Cerebellar nuclear complex (tissue), 1 donor: ENCODE measurements at places on chromosomes 2 and 18.

- DNase-seq: no peak
These were observed 11.7 kb downstream of the CABLES1 start for GRCh38 chr18:23146861-23147469.

- DNase-seq: no peak
These were observed 6.3 kb upstream of the ADGRF3 start for GRCh38 chr2:26352892-26353291.

DNA sequence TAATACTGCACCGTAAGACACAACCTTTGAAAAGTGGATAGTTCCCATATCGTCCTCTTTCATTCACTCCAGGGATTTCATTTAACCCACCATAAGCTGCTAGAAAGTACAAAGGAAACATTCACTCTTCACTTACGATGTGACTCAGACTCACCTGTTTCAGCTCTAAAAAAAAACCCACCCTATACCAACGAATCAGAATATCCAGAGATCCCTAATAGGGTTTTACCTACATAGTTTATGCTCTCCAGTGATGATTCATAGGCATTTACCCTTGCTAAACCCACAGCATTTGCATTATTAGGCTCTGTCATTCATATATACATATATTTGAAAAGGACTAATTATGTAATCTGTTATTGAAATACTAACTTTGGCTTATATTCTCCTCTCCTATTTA lies 60.2 kb downstream of the PRPF40A start:
- DNase-seq: no peak

GRCh38 chr2:57602733-57603132 lies 443.9 kb upstream of the VRK2 start:
- no peak for DNase-seq

DNA sequence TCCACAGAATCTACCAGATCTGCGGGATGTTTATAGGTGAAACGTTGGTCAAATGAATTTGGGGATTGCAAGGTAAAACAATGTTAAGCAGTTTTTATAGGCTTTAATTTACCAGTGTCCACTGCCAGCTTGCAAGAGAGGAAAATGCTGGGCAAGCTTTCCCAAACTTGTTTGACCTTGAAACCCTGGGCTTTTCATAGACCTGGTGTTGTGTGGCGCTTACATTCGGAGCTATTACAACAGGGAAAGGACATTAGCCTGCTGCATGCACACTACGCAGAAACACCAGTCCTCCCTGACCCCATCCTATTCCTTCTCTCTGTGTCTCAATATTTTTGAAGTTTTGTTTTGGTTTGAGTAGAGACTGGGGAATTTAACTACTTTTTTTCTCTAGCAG lies 59.6 kb upstream of the AGPS start:
- no peak for DNase-seq

- DNase-seq: no peak
These were observed 77.3 kb upstream of the RPL31 start for GRCh38 chr2:100924520-100925451.

DNA sequence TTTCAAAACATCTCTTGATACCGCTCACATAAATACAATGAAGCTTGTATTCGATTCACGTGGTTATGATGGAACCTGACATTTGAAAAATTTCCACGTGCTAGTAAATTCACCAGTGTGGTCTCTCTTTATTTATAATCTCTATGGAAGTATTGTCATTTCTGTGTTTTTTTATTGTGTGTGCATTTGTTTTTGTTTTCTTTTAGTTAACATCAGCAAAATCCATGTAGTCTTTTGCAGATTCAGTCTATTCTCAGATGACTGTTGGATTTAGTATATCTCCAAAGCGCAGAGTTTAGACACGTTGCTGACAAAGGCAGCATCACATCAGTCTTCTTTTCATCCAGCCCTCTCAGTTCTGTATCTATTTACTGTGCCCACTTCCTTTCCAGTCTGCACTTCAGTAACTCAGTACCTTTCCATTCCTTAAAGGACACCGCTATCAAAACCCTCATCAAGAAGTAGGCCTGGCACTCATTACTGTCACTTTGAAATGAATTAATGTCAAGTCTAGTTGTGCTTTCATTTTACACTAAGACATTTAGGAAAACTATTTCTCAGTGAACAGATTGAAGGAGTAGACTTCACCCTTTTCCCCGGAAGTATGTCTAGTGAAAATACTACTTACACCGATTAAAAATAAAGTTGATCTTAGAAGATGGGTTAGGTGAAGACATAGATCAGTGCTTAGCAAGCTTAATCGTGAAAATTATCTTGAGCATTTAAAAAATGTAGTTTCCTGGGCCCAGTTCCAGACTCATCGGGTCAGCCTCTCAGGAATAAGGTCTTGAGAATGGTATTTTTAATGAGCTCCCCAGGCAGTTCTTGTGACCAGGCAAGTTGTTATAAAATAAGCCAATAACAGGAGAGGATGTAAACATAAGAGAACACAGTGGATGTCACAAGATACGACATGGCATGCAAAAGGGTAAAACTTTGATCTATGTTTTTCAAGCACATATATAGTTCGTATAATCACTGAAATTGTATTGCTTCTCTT lies 506.8 kb upstream of the ZEB2 start:
- no peak for DNase-seq
